ENCODE measurements at places on chromosomes 6 and 20. TPM values are rescaled to one million over a fixed set of nuclear protein-coding genes. Genes with fewer than 3 reads are reported as not detected.

The NFATC2 gene
- 0.73 TPM for total RNA-seq

The TP53TG5 gene
- total RNA-seq, result not detected

The MATN4 gene
- not detected for total RNA-seq

The CTAGE9 gene
- total RNA-seq, result not detected

The BICRAL gene
- 4.7 TPM for total RNA-seq

The KCNB1 gene
- total RNA-seq, result not detected

The NEDD9 gene
- 35.0 TPM for total RNA-seq

The BMP5 gene
- not detected for total RNA-seq

The CDSN gene
- not detected for total RNA-seq

The KCNK16 gene
- total RNA-seq, result not detected

The ZC3H12D gene
- not detected for total RNA-seq

The PAK5 gene
- total RNA-seq, result not detected

The TREM1 gene
- not detected for total RNA-seq

The TRAM2 gene
- 49.3 TPM for total RNA-seq

The BNIP5 gene
- total RNA-seq, result not detected

The PRDM1 gene
- total RNA-seq, result 0.33 TPM

The RPRD1B gene
- total RNA-seq, result 17.2 TPM

The FKBP1C gene
- total RNA-seq, result under 0.01 TPM

The SGK2 gene
- total RNA-seq, result 0.46 TPM

The SYCP2 gene
- 0.93 TPM for total RNA-seq

The RCAN2 gene
- 0.33 TPM for total RNA-seq

The LHFPL5 gene
- total RNA-seq, result not detected

The ENPP4 gene
- total RNA-seq, result under 0.01 TPM

The PDE7B gene
- 25.1 TPM for total RNA-seq

The DAAM2 gene
- total RNA-seq, result 108 TPM

The SCRT2 gene
- not detected for total RNA-seq
